NCI-H1417 treated with DMSO at 0.1 percent for 48 hours (cell line): ENCODE measurements at places on chromosomes 1 and 21.

- no peak for DNase-seq
Measured at GRCh38 chr1:113256348-113256729, 134.0 kb upstream of the MAGI3 start.

GRCh38 chr1:179205284-179205683, 24.2 kb downstream of the ABL2 start:
- no peak for DNase-seq

- DNase-seq, result no peak
Measured at GRCh38 chr21:36388835-36389234, 3.6 kb downstream of the CHAF1B start.

DNA sequence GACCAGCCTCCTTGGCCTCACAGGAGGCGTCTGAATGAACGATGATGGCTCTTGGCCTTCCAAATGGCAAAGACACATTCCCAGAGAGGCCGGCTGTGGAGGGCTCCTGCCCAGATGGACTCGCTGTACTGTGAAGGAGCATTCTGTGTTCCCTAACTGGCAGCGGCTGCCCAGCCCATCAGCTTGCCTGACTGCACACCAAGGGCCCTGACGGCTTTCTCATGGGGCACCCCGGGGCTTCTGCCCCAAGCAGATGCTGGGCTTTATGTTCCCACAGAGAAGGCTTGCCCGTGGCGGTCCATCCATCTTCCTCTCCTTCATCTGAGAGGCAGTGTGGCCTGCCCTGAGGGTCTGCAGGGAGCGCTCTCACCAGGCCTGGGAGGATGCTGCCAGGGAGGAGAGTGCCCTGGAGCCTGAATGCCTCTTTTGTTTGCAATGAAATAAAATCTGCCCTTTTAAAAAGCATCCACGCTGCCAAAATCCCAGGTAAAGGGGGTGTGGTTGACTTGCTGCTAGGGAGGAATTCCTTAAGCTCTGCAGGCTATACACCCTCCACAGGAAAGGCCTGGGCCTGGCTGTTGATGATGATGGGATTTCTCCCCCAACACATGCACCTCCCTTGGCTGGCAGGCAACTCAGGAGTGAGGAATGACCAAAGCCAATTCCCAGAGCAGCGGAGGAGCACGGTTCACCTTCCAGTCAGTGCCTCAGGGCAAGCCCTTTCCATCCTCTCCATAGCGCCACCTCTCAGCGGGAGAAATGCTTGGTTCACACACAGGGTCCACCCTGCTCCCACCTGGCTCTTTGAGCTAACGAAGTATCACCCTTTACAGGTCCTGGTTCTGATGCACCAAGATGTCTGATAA, 84.6 kb upstream of the SSX2IP start:
- DNase-seq, result no peak

DNA sequence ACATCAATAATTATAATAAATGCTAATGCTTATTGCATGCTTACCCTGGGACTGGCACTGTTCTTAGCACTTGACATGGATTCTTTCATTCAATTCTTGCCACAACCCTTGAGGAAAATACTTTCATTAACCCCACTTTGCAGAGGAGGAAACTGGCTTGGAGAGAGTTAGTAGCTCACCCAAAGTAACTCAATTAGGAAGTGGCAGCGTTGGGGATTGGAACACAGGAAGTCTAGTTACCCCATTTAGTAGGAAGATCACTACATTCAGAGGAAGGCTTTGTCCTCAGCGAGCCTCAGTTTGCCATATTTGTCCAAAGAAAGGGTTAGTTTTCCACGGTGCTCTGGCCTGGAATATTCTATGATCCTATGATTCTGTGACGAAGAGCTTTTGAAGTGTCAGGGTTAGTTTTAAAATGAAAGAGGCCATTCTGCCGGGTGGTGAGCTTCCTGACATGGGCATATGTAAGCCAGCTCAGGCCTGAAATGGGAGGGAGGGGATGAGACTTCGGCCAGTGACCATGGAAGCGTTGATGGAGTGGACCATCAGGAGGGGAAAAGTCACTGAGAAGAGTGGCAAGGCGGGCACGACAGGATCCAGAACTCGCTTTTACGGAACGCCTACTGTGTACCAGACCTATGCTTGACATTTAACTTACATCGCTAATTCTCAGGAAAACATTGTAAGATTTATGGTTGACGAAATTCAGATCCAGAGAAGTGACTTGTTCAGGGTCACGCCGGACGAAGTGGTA, 28.2 kb upstream of the EPB41 start:
- no peak for DNase-seq

DNA sequence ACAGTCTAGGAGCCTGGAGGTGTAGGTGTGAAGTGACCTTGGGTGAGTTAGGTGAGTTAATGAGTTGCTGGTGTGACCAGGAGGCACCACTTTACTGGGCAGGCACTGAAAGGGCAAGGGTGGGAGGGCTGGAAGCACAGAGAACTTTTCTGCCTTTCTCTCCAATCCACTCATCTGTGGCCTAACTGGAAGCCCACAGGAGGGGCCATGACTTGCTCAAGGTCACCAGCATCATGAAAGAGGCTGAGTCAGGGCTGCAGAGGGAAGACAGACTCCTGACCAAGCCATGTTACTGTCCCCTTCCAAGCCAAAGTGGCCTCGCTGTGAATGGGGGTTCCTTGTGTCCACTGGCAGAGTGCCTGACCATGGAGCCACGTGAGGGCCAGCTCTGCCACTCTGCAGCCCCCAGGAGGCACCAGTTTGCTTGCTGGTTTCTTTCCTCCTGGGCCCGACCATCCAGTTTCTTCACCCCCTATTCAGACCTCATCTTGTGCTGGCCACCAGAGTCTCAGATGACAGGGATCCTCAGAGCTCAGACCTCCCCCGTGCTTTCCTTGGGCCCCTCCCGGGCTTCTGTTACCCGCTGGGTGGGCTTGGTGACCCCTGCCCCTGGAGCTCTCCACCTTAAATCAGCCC, 4.3 kb upstream of the BSND start:
- no peak for DNase-seq
